ENCODE measurements at places on chromosomes 6 and 20.
A peak's percentile ranks its signal among the peaks of the same experiment; 100 is the strongest.

DNA sequence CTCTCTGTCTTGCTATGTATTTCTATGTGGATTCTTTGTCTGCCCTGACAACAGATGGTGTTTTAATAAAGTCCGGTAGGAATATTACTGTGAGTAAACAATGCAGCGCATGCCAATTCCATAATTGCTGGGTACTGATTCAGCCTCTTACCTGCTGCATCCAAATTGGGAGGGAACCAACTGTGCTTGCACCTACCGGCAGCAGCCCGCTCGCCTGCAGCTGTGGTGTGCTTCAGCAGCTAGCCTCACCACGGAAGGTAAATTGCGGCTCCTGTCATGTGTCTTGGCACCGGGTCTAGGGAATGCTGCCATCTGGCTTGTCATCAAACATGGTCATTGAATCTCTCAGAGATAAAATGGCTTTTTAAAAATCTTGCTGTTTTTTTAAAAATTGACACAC lies 704.8 kb upstream of the SLC35B3 start:
- DNase-seq, result no peak

GRCh38 chr6:18464176-18464575 lies 77.0 kb downstream of the RNF144B start:
- DNase-seq, result no peak

GRCh38 chr20:46134716-46135115 lies 16.6 kb downstream of the CD40 start:
- DNase-seq, result no peak

DNA sequence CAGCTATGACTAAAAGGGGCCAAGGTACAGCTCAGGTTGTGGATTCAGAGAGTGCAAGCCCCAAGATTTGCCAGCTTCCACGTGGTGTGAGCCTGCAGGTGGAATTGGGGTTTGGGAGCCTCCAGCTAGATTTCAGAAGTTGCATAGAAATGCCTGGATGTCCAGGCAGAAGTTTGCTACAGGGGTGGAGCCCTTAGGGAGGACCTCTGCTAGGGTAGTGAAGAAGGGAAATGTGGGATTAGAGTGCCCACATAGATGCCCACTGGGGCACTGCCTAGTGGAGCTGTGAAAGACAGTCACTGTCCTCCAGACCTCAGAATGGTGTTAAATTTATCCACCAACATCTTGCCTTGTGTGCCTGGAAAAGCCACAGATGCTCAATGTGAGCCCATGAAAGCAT lies 255.1 kb downstream of the BMP2 start:
- no peak for DNase-seq

- peak; percentile 79 for DNase-seq
Measured at GRCh38 chr6:42661540-42662153, 60.8 kb downstream of the PRPH2 start.

DNA sequence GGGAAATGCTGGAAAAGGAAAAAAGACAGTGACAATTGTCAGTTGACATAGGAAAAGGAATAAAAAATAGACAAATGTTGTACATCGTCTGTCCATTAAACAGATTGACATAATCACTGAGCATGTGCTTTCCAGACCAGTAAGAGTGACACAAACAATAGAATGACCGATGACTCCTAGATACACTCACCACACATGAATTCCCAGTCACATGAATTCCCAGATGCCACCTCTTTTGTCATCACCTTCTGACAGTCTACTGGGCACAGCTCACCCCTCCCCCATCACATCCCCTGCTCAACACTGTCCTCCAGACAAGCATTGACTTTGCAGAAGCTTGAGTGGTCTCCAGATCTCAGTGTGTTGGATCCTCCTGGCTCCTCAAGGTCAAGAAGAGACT lies 25.9 kb downstream of the POM121L2 start:
- DNase-seq, result no peak

DNA sequence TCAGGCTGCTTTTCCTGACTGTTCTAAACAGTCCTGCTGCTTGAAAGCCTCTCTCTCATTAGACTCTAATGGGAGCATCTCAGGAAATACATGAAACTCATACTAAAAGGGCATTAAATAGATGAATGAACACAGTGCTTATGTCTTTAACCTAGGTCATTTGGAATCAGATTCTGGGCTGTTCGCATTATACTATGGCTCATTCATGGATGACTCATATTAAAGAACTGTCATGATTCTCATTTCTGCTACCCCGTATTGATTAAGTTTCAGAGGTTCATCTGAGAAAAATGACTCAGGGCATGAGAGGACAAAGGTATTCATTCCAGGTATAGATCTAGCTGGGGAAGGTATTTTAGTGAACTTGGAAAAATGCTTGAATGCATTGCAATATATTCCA lies 335.5 kb downstream of the GJA1 start:
- DNase-seq, result no peak

- DNase-seq, result no peak
Measured at GRCh38 chr20:43838703-43839060, 76.0 kb upstream of the TOX2 start.

DNA sequence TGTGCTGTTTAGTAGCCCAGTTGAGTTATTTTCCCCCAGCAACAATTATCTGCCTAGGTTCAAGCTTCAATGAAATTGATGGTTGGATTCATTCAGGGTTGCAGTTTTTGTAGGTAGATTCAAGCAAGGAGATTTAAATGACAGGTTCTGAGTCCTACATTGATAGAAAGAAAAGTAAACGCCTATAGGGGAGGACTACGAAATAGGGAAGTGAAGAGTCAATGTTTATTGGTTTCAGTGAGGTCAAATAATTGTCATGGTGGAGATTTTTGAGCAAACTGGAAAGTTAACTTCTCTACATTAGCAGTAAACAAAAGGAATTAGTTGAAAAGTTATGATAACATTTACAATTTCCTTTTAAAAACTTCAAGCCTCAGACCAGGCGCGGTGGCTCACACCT lies 734 bp upstream of the WFDC13 start:
- DNase-seq, result no peak

GRCh38 chr6:106163446-106163965 lies 77.4 kb downstream of the PRDM1 start:
- DNase-seq, result peak; percentile 13

- no peak for DNase-seq
Measured at GRCh38 chr20:24136659-24137246, 148.2 kb upstream of the GGTLC1 start.

DNA sequence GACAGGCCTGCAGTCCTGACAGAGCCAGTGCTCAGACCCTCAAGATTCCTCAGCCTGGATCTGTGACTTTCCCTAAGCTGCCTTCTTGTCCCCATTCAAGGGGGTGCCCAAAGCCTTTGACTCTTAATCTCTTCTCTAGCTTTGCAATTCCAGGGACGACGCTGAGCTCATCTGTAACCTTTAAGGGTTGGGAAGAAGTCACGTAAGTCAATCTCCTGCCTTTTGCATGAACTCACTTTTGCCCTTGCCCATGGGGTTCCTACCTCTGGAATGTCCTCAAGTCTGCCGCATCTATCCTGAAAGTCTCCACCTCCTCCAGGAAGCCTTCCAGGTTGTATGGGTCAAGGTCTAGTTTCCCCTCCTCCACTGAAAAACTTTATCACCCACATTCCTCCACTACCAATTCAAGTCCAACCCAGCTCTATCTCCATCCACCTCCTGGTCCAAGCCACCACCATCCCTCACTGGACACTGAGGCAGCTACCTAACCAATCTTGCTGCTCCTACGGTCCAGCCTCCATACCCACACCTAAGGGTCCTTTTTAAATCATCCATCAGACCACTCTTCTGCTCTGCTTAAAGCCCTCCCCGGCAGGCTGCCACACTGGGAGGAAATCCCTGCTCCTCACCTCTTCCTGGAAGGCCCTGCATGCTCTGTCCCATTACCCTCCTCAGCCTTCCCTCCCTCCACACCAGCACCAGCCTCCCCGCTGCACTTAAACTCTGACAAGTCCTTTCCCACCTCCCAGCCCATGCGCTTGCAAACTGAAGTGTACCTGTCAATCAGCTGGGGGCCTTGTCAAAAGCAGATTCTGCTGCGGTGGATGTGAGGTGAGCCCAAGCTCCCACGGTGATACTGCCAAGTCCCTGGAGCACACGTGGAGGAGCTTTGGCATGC lies 29.7 kb downstream of the PREX1 start:
- DNase-seq, result no peak

DNA sequence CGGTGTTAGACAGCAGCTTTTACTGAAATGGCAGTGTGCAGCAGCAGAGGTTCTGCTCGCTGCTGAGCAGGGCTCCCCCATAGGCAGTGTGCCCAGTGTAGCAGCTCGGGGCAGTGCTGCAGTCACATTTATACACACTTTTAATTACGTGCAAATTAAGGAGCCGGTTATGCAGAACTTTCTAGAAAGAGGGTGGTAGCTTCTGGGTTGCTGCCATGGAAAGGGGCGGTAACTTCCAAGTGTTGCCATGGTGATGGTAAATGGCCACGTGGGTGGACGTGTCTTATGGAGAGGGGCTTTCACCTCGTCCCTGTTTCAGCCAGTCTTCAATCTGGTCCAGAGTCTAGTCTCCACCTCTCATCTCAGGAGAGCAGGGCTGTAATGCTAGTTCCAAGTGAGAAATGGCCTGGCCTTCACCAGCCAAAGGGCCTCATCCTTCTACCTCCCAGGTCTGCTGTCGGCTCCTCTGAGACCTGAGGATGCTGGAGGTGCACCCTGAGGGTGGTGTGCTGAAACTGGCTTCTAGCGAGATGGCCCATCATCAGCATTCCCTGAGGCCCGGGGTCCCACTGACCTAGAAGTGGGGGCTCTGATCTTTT lies 180.5 kb upstream of the PMEPA1 start:
- DNase-seq, result no peak

GRCh38 chr6:131524695-131525336 lies 48.2 kb upstream of the ARG1 start:
- DNase-seq, result no peak

DNA sequence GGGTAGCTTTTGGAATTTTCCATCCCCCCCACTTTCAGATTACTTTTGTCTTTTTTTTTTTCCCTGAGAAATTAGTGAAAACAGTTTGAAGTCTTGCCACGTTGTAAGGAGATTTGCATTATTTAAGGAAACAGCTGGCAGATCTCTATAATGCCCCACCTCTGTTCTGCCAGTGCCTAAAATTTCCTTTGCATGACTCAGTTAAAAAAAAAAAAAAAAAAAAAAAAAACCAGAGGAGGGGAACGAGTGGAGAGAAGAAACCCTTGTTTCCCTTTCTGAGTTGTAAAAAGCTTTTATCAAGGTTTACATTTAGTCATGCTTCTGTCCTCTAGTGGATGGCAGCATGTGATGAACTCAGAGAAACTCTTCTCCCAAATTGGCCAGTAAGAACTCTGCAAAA lies 33.5 kb downstream of the CARMIL1 start:
- no peak for DNase-seq

DNA sequence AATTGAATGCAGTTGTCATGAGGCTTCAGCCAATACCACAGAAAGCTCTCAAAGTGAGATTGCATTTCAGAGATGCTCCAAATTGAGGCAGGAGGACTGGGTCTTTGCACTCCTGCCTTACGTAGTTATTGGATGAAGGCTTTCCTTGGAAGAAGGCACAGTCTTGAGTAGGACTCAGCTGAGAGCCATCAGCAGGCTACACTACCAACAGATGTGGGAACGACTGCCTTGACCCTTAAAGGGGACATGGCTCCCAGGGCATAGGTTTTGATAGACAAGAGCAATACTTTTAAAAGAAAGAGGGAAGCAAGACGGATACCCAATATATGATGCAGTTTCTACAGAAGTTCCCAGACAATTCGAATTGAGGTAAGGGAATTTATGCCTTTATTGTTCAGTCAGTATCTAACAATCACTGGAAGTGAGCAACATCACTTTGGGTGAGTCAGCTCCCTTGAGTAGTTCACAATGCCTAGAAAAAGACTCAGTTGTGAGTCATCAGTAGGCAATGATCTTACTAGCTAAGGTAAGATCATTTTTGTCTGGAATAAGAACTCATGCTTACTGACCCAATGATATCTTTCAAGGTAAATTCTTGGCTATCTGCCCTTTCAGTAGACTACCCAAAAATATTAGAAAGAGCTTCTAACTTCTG lies 390.8 kb downstream of the GJA1 start:
- DNase-seq, result no peak

DNA sequence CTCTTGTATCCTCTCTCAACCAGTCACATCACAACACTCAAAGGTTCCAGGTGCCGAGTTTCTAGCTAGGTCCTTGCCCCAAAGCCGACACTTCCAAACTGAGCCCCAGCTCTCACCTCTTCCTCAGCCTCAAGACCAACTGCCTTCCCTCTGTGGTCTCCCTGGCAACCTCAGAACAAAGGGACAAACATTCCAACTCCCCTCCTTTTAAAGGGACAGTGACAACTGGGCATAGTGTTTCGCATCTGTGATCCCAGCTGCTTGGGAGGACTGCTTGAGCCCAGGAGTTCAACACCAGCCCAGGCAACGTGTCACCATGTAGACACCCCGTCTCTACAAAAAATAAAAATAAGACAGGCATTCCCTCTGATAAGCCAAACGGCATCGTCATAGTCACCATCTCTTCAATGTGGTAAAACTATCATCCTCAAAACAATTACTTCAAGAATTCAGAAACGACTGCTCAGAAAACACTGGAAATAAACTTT lies 11.3 kb downstream of the DIDO1 start:
- DNase-seq, result no peak

DNA sequence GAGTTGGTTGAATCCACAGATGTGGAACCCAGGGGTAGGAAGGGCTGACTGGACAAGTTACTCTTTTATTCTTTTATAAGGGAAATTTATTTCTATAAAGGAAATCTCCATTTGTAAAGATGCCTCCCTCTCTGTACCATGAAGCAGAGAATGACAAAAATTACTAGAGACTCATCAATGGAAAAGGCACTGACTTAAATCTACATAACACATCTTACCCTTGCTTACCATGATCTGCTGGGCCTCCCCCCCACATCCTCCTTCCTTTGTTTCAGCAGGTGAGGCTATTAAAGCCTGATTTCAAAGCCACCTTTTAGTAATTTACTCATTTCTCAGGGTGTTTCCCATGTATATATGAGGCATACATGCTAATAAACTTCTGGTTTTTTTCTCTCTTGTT lies 130.2 kb upstream of the HDDC2 start:
- no peak for DNase-seq

DNA sequence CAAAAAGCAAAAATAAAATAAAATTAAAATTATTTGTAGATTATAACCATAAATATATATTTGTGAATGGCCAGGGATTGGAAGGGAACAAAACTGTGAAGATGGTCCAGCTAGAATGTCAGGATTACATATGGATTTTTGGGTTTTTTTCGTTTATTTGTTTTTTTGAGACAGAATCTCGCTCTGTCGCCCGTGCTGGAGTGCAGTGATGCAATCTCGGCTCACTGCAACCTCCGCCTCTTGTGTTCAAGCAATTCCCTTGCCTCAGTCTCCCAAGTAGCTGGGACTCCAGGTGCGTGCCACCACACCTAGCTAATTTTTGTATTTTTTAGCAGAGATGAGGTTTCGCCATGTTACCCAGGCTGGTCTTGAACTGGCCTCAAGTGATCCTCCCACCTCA lies 7.8 kb upstream of the C6orf132 start:
- no peak for DNase-seq

DNA sequence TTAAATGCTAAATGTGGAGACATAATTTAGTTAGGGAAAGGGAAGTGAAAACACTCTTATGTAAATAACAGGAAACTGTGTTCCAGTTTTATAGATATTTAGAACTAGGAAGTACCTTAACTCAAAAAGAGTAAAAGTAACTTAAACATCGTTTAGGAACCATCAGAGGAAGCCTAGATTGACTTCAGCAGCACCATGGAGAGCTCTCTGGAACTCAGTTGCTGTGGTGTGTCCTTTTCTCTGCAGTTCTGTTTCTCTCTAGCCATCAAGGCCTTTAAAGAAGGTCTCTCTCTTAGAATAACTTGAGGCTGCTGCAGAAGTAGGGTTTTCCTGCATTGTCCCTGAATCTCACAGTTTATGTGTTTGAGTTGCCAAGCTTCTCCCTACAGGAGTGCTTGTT lies 26.9 kb downstream of the CLVS2 start:
- DNase-seq, result no peak
